ENCODE measurements at places on chromosomes 1 and 21.

- peak; percentile 48 for DNase-seq
Measured at GRCh38 chr21:37460196-37460595, 93.6 kb downstream of the DYRK1A start.

DNA sequence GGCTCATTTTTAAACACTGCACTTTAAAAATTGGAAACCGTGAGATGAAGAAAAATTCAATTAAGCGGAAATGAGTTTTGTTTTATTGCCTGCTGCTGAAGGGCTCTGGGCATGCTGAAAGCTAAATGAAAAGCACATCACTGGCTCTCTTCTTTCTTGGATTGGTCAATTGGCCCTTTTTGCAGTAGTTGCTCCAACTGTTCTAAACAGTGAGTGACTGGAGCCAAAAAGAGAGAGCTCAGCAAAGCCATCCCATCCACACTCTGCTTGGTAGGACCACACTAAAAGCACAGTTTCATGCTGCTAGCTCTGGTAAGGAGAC lies 48.1 kb downstream of the LHX4 start:
- DNase-seq, result no peak

DNA sequence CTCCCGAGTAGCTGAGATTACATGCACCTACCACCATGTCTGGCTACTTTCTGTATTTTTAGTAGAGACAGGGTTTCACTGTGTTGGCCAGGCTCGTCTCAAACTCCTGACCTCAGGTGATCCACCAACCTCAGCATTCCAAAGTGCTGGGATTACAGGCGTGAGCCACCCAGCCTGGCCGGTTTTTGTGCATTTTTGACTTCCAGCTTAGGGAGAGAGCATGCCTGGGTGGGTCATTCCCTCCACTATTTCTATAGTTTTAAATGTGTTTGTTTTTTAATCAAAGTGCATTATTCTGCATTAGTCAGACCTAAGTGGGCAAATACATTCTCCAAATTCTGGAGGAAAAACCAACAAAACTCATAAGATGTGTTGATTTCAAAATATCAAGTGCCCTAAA lies 207.4 kb upstream of the NRIP1 start:
- DNase-seq, result no peak

GRCh38 chr1:81876901-81877733 lies 76.4 kb downstream of the ADGRL2 start:
- no peak for DNase-seq

GRCh38 chr21:15240848-15241247 lies 176.0 kb upstream of the NRIP1 start:
- DNase-seq, result no peak

Measured in hematopoietic multipotent progenitor cell treated with erythropoietin and hydrocortisone succinate and interleukin-3 and kit ligand, for 4 days (in vitro differentiated cells).